HS-27A (cell line): ENCODE measurements at places on chromosomes 4 and X.
A peak's percentile ranks its signal among the peaks of the same experiment; 100 is the strongest.

- no peak for DNase-seq
Observed at GRCh38 chr4:187302457-187303150, 578.9 kb upstream of the FAT1 start.

- DNase-seq, result no peak
Observed at GRCh38 chr4:6772223-6772928, 10.2 kb upstream of the KIAA0232 start.

DNA sequence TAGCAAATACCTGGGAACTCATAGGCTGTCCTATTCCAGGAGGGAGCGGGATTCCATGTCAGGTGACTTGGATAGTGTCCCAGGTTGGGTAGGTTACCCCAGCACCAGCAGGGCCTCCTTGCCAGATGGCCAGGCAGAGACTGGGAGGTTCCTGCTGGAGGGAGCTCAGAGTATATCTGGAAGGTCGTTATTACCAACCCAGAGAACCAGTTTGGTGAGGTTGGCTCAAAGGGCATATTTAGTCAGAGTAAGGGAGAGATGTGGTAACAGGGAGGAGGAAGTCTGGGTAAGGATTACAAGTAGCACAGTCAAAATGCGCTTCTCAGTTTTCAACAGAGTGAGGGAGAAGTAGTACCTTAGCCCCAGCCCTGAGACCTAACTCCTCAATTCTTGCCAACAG lies 53.3 kb upstream of the LNX1 start:
- no peak for DNase-seq

- DNase-seq, result no peak
Observed at GRCh38 chrX:136450050-136450830, 37.5 kb upstream of the BRS3 start.

DNA sequence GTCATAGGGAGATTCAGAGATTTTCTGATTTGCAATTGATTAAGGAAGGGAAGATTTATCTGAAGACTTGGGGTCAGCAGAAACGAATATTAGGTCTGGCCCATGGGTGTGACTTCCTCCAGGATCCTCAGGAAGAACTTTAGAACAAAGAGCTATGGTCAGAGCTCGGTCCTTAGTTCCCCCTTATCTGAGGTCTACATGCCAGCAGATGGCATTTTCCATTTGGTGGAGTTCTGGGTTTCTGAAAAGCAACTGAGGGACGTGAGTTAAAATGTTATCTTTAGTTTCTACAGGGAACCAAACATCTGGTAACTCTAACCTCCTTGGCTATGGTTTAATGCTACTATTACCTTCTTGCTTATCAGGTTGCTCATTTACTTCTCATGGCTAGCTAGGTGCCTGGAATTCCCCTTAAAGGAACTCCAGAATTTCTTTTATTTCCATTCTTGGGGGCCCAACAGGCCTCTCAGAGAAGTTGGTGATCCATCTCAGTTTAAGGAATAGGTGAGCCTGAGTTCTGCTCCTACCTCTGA lies 40.7 kb downstream of the KLF3 start:
- no peak for DNase-seq

GRCh38 chr4:7384929-7385890 lies 49.5 kb downstream of the PSAPL1 start:
- no peak for DNase-seq

- DNase-seq, result peak; percentile 7
Observed at GRCh38 chrX:150635952-150636351, 57.2 kb upstream of the MTMR1 start.

- no peak for DNase-seq
Observed at GRCh38 chr4:68780232-68780631, 35.6 kb upstream of the UGT2B10 start.

- no peak for DNase-seq
Observed at GRCh38 chrX:56233100-56233499, 944 bp downstream of the KLF8 start.

- no peak for DNase-seq
Observed at GRCh38 chr4:37463033-37463856, 218.7 kb downstream of the NWD2 start.

DNA sequence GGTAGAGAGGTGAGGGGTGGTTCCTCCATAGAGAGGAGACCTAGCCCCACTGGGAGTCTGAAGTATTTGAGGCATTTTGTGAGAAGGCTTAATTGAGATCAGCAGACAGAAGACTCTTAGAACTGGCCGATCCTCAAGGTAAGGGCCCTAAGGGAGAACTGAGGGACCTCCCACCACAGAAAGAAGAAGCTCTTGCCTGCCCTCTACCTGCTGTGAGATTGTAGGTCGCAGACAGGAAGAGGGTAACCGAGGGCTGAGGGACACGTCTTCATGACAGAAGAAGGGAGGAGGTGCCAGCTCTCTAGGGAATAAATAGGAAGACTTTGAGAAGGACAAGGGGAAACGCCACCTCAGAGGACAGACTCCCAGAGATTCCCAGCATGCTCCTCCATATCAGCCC lies 24.1 kb upstream of the MAGEC1 start:
- no peak for DNase-seq

DNA sequence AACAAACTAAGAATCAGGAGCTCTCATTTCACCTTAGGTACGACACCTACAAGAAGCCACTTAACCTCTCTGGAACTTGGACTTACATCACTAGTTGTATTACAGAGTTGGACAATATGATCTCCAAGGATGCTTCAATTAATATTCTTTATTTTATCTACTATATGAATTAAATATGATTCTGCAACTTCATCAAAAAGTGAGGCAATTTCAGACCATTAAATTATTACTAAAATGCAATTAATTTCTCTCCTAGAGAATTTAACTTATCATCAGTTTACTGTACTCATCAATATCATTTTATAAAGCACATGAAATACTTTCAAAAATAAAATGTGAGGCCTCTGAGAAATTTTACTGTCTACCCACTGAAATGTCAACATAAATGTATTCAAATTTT lies 33.9 kb downstream of the SLC39A8 start:
- DNase-seq, result no peak

DNA sequence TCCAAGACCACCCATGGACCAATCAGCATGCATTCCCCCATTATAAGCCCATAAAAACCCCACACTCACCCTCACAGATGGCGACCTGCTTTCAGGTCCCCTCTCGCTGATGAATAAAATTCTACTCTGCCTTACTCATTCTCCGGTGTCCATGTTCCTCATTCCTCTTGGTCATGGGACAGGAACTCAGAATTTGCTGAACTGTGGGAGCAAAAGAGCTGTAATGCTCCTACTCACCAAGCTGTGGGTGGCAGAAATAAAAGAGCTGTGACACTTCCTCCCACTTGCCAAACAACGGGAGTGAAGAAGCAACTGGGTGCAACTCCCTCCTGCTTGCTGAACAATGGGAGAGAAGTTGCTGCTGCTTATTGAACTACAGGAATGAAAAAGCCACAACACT lies 168.5 kb upstream of the PCDH18 start:
- no peak for DNase-seq
